Activated CD8-positive, alpha-beta memory T cell treated with anti-CD3 and anti-CD28 coated beads, Interleukin-2, amount 50 U/mL, for 48 hours (primary cell): ENCODE measurements at places on chromosomes 12 and 14.

GRCh38 chr12:47837190-47838171 is 17.8 kb upstream of the HDAC7 start:
- peak; percentile 86 for DNase-seq

GRCh38 chr12:55771736-55772135 is 28.8 kb downstream of the GDF11 start:
- DNase-seq, result no peak

GRCh38 chr12:26340649-26341048 is 145.3 kb downstream of the SSPN start:
- no peak for DNase-seq

DNA sequence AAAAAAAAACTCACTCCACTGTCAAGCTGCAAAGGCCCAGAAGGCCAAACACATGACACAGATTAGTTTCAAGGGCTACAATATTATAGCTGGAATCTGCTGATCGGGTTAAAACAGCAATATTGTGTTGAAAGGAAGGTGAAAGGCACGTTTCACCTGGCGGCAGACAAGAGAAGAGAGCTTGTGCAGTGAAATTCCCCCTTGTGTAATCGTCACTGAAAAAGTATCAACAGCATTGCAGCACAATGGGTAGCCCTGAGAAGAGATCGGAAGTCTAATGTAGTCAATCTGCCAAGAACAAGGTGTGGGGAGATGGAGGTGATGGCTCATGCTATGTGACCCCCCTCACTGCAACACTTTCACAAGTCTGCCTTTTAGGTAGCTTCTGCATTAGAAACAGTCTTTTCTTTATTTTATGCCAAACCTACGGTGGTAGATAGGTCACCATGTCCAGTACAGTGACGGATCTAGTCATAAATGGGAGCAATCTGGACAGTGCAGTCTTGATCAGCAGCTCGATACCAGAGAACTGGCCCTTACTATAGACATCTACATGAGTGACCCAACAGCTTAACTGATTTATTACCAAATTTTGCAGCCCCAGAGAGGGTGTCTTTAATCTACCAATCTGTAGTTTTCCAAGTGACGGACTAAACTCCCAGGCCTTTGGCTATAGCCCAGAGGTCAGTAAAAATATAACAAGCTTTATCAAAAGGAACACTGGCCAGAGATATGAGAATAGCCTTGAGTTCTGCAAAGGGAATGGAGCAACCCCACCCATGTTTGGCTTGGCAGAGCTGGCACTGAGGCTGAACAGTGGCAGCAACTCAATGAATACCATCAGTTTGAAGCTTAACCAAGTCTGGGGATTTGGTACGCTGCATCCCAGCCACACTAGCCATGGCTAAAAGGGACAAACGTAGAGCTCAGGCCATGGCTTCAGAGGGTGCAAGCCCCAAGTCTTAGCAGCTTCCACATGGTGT is 35.4 kb downstream of the SPTSSA start:
- no peak for DNase-seq

DNA sequence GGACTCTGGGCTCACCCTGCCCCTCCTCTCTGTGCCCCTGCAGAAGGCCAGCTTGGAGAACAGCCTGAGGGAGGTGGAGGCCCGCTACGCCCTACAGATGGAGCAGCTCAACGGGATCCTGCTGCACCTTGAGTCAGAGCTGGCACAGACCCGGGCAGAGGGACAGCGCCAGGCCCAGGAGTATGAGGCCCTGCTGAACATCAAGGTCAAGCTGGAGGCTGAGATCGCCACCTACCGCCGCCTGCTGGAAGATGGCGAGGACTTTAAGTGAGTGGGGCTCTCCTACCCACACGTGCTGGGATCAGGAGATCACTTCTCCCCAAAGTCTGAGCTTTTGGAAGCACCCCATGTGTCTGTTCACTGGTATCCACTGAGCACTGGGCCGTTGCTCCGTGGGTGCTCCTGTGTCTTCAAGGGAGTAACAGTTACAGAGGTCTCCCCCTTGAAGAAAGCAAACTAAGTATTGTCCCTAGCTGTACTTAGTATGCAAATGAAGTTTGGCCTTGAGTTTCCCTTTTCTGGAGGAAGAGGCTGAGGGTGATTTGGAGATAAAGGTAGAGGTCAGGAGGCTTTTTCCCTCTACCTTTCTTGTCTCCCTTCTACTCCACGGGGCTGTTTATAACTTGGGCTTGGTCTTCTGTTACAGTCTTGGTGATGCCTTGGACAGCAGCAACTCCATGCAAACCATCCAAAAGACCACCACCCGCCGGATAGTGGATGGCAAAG is 3.3 kb downstream of the KRT18 start:
- DNase-seq, result no peak

DNA sequence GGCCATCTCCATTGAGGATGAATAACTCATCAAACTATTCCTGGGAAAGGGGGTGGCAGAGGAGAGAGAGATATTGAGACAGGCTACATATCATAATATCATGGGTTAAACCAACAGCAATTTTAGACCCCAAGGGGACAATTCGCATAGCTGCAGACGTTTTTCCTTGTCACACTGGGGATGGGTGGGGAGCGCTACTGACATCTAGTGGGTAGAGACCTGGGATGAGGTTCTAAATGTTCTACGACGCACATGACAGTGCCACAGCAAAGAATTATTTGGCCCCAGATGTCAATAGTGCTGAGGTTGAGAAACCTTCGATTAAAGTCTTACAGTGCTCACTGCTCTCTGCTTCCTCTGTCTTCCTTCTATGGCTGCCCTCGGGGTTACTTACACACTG is 425.6 kb downstream of the NRXN3 start:
- DNase-seq, result no peak

DNA sequence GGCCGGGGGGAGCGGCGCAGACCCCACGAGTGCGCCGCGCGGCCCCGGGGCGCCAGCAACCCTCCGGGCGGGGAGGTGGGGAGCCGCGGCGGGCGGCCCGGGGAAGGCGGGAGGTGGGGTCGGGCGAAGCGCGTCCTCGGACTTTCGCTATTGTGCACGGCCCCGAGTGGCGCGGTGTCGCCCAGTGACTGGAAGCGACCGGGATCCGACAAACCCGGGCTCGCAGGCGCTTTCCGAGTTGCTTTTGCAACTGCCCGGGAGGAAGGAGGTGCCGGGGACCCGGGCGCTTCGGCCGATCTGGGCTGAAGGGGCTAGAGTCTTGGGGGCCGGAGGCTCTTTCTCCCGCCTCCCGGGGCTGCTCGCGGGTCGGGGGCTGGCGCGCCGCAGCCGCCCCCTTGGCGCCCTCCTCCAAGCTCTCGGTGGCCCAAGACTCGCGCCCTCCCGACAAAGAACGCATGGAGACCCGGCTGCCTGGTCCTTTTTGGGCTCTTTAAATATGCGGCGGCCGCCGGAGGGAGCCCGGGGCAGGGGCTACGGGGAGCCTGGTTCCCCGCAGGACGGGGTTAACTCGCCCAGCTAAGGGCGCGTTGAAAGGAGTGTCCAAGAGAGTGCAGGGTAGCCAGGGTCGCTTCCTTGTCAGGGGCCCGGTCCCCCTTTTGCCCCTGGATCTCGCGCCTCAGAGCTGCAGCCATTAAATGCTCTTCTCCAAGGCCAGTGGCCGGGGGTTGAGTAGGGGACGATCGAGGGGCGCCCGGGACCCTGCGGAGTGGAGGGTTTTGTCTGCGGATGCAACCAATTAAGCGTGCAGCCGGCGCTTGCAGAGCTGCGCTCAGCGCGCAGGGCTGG is 1.4 kb downstream of the HMGA2 start:
- peak; percentile 58 for DNase-seq

DNA sequence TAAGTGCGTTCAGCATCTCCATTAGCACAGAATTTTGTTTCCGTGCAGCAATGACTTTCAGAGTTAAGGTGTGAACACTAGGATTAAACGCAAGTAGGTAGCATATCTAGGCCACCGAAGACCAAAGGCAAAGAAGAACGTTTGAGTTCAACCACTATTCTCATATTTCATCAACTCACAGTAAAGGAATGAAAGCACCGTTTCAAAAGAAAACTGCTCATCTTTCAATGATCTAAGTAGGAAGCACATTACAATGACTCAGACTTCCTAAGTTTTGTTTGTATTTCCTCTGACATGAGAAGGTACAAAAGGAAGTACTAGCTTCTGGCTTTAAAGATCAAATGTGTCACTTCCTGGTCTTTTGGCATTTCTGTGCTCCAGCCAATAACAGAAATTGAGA is 57.6 kb downstream of the ACADS start:
- DNase-seq, result no peak

DNA sequence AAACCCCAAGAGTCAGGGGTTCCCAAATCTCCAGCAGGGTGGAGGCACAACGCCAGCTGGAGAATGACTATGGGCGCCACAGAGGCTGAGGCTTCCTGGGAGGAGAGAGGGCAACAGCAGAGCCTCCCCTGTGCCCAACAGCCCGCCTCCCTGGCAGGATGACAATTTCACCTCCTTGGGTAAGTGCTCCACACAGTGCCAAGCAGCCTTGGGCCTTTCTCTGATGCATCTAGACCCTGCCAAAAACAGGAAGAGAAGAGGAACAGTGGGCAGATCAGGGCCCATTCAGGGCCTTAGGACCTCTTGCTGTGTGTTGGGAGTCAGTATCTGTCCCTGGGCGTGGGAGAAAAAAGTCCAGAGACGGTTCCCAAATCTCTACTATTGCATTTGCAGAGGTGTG is 5.0 kb upstream of the OR10P1 start:
- no peak for DNase-seq

- no peak for DNase-seq
Measured at GRCh38 chr12:115354007-115354890, 670.3 kb upstream of the TBX3 start.

- DNase-seq, result no peak
Measured at GRCh38 chr12:56084958-56085543, 5.1 kb downstream of the ERBB3 start.

- no peak for DNase-seq
Measured at GRCh38 chr12:4383304-4383865, 3.9 kb upstream of the FGF23 start.

DNA sequence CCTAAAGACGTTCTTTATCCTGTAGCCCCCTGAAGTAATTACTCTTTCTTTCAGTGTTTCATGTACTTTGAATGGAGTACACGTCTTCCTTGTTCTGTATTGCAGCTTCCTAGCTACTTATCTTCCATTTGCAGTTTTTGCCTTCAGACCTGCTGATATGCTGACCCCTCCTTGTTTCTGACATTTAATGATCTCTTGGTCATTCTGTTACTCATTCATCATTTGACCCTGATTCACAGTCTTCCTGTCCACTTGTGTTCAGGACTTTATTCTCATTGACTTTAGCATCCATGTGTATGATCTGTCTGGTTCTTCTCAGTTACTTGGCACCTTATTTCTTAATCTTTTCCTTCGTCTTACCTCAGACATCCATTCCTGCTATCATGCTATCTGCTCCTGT is 22.2 kb downstream of the CPSF2 start:
- no peak for DNase-seq

DNA sequence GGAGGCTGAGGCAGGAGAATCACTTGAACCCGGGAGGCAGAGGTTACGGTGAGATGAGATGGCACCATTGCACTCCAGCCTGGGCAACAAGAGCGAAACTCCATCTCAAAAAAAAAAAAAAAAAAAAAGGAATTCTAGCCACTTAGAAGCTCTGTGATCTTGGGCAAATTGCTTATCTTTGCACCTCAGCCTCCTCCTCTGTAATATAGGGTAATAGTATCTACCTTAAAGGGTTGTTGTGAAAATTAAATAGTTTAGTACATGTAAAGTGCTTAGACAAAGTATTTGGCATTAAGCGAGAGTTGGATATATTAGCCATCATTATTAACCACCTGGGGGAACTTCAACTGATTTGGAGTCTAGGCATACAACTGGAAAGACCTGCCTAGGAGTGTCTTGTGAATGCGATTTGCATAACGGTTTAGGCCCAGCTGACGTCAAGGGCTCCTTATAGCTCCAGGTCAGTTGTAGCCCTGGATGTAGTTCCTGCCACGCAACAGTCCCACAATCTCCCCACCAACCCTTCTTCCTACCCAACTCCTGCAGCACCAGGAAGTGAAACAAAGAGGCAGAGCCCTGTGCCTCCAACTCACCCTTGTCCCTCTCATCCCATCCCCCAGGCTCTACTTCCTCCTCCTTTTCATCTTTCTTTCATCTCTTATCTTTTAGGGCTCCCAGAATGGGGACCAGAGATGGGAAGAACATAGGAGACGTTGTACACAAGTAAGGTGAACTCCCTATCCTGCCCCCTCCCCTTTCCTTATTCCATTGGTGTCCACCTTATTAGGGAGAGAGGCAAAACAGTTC is 2.1 kb upstream of the IL23A start:
- DNase-seq, result no peak

DNA sequence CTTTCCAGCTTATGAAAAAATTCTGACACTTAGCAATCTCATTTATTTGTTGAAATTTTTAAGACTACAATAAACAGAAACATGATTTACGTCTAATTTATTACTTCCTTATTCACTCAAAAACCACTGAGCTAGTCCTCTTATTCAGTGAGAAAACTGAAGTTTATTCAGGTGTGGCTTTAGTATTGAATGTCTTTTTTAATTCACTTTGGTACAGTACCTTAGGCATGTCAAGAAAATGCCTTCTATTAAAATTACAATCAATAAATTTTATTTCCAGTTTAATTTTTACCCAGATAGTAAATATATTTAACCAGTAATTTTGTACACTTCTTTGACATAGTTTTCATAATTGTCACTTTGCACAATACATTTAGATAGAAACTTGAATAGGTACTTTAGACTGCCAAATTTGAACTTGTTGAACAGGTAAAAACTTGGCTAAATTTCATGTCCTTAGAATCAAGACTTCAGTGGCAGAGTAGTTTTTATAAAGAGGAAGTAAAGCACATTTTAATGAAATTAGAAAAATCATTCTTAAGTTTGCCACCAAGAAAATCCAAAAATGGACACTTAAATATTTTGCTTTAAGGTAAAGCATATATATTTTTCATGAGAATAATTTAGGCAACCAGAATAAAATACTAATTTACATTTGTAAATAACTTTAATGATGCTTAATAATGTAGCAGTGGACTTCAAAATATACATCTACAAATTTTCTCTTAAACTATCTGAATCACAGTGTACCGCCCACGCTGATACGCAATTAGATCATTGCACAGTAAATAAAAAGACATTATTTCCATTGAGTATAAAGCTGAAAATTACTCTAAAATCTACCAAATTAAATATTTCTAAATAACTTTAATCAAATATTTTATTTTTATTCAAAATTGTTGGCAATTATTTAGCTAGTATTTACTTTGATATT is 159.1 kb downstream of the RASSF9 start:
- no peak for DNase-seq

- DNase-seq, result no peak
Measured at GRCh38 chr14:61877035-61877390, 114.8 kb downstream of the SNAPC1 start.

DNA sequence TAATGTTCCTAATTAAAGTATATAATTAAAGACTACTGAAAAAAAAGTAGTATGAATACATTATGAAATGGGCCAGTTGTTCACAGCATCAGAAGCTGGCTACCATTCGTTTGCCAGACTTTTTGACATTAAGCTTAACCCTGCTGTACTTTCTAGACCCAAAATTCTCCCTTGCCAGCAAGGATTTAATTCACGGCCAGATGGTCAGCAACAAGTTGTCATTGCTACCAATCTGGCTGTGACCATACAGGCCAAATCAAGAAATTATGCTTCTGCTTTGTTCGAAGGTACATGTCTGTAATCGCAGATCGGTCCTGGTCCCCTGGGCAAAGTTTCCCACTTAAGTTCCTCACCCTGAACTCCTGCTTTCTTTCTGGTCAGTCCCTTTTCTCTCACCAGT is 217.7 kb upstream of the ATXN7L3B start:
- no peak for DNase-seq
